Stomach (tissue), 19 donors: ENCODE measurements at places on chromosomes 2 and 18. TPM values are rescaled to one million over a fixed set of nuclear protein-coding genes. Genes with fewer than 3 reads are reported as not detected.

DNA sequence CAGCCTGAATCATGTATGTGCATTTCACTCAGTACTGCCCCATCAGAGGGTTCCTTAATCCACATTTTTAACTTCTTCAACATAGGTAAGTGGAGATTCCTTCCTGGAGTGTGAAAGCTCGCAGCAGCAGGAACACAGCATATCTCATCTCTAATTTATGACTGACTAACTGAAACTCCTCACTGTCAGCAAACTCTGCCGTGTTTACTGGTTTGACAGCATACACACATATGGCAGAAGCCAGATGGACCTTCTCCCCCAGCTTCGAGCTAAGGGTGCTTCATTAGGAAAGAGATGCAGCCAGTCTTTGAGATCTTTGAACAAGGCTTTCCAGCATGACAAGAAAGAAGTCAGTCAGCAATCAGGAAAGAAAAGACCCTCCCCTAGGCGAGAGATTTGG is 200.3 kb upstream of the ACVR2A start:
- H3K27me3 ChIP-seq = no peaks in the 10 kb centered on the region
- no peak overlapping the region for H3K27ac ChIP-seq
- no peaks in the 10 kb centered on the region for H3K36me3 ChIP-seq
- no peak for DNase-seq
- H3K4me3 ChIP-seq = no peak overlapping the region
- H3K4me1 ChIP-seq = peaks cover 17% of the 10 kb centered on the region

GRCh38 chr2:86352137-86352726 is 14.8 kb upstream of the REEP1 start:
- no peak overlapping the region for H3K27ac ChIP-seq
- peaks cover 19% of the 10 kb centered on the region for H3K27me3 ChIP-seq
- H3K36me3 ChIP-seq = no peaks in the 10 kb centered on the region
- H3K4me1 ChIP-seq = no peaks in the 10 kb centered on the region

TMEFF2 gene
- total RNA-seq = not detected

CHST10 gene
- 8.1 TPM for total RNA-seq

DNA sequence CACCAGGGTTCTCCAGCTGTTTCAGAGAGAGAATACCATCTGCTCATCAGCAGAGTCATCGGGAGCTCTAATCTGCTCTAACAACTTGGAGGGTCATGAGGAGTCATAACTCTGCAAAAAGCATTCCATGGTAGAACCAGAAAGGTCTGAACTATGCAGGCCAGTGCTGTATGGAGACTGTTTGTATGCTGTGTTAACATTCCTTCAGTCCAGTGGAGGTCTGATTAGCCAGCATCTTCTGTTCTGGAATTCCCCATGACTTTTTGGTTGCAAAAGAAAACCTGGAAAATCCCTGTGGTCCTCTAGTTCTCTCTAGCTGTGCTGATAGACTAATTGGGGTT is 9.4 kb upstream of the ITGB6 start:
- H3K4me3 ChIP-seq = no peak overlapping the region
- peak overlapping the region; percentile 80 for H3K27ac ChIP-seq
- DNase-seq = peak; percentile 30
- no peaks in the 10 kb centered on the region for H3K36me3 ChIP-seq
